Caki2 (cell line): ENCODE measurements at places on chromosomes 6 and 20. TPM values are rescaled to one million over a fixed set of nuclear protein-coding genes. Genes with fewer than 3 reads are reported as not detected.

Gene FNDC11
- total RNA-seq: 1.1 and 8.2 TPM in 2 replicates

Gene NFATC2
- total RNA-seq: 0.29 and 0.34 TPM in 2 replicates

Gene PAX1
- not detected in 2 replicates for total RNA-seq

Gene AHCY
- total RNA-seq: 247 and 297 TPM in 2 replicates

Gene AMD1
- total RNA-seq: 33.7 and 38.2 TPM in 2 replicates

Gene MDFI
- 0.35 TPM in 1 of 2 replicates, not detected in the other for total RNA-seq

Gene RSPO4
- not detected in 2 replicates for total RNA-seq

Gene CASS4
- not detected in 2 replicates for total RNA-seq

Gene FOXC1
- 73.5 and 88.4 TPM in 2 replicates for total RNA-seq

Gene SNAP91
- total RNA-seq: not detected in 2 replicates

Gene ZBTB12
- total RNA-seq: 5.5 and 9.3 TPM in 2 replicates

Gene SLC24A3
- not detected in 2 replicates for total RNA-seq

Gene MUC21
- total RNA-seq: not detected in 2 replicates

Gene MAP7
- total RNA-seq: 12.9 and 14.8 TPM in 2 replicates

Gene EFCAB8
- total RNA-seq: not detected in 2 replicates

Gene FOXA2
- total RNA-seq: 2.3 and 4.5 TPM in 2 replicates

Gene FBXO30
- 4.0 and 5.0 TPM in 2 replicates for total RNA-seq

Gene GGTLC1
- not detected in 2 replicates for total RNA-seq

Gene SLC4A11
- total RNA-seq: 0.17 and 2.1 TPM in 2 replicates

Gene LY6G5C
- 0.30 TPM in 1 of 2 replicates, not detected in the other for total RNA-seq

Gene C20orf141
- not detected in 2 replicates for total RNA-seq

Gene NUS1
- total RNA-seq: 21.0 and 23.6 TPM in 2 replicates

Gene MCHR2
- total RNA-seq: not detected in 2 replicates

Gene OR12D3
- not detected in 2 replicates for total RNA-seq

Gene HSPA1L
- 0.61 and 2.0 TPM in 2 replicates for total RNA-seq

Gene LPIN3
- 7.2 and 13.9 TPM in 2 replicates for total RNA-seq

Gene BPIFB2
- total RNA-seq: not detected in 2 replicates

Gene LINC00237
- not detected in 2 replicates for total RNA-seq

Gene SLC25A27
- total RNA-seq: 4.6 and 7.6 TPM in 2 replicates

Gene EDN1
- 1.2 and 9.5 TPM in 2 replicates for total RNA-seq

Gene PHACTR1
- not detected in 2 replicates for total RNA-seq
